ENCODE measurements at places on chromosomes 12 and 14. TPM values are rescaled to one million over a fixed set of nuclear protein-coding genes. Genes with fewer than 3 reads are reported as not detected.

DNA sequence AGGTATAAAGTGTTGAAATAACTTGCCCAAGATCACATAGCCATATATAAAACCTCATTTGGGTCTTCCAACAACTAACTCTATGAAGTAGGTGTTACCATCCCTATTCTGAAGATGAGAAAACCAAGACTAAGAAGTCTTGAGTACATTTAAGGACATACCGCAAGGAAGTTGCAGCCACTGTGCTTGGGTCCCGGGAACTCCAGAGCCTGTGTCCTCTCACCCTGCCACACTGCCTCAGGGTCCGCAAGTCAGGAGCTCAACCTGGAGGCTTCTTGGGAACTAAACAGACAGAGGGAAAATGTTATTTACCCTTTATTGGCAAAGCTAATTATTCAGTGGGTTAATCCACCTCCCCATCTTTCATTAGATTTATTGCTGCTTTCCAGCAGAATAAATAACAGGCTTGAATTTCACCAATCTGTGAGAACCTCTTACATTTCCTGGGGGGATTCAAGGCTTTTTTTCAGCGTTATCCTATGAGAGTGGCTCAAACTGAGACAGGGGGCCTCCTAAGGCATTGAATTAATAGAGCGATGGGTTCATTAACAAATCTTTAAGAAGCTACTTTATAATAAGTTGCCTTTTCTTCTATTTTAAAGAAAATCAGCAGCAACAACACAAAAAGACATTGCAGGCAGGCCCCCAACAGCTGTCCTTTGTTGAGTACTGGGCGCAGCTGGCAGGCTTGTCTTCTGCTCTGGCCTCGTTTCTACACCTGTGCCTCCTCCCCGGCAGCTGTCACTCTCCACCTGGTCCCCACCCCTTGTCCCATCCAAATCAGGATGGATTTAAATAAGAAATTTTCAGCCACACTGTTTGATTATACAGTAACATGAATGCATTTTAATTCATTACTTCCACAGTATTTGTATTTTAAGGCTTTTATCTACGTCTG, 25.3 kb downstream of the PHLDA1 start:
- DNase-seq: no peak

- DNase-seq: no peak
Observed at GRCh38 chr14:62954165-62954564, 91.1 kb downstream of the KCNH5 start.

- no peak for DNase-seq
Observed at GRCh38 chr12:63924781-63925180, 80.3 kb downstream of the SRGAP1 start.

- no peak for DNase-seq
Observed at GRCh38 chr12:132502882-132503193, 12.9 kb downstream of the FBRSL1 start.

GRCh38 chr14:96509457-96510090, 7.4 kb downstream of the PAPOLA start:
- no peak for DNase-seq

- DNase-seq: no peak
Observed at GRCh38 chr12:92132288-92132687, 13.4 kb downstream of the BTG1 start.

The SERPINA4 gene
- not detected for polyA plus RNA-seq

The RD3L gene
- polyA plus RNA-seq: not detected

The ACIN1 gene
- 120 TPM for polyA plus RNA-seq

Measured in BJ (cell line).